Thymus (tissue), 14 donors: ENCODE measurements at places on chromosomes 5 and 9. TPM values are rescaled to one million over a fixed set of nuclear protein-coding genes. Genes with fewer than 3 reads are reported as not detected.

GRCh38 chr9:93960221-93960970 is 5.2 kb upstream of the BARX1 start:
- DNase-seq, result no peak

DNA sequence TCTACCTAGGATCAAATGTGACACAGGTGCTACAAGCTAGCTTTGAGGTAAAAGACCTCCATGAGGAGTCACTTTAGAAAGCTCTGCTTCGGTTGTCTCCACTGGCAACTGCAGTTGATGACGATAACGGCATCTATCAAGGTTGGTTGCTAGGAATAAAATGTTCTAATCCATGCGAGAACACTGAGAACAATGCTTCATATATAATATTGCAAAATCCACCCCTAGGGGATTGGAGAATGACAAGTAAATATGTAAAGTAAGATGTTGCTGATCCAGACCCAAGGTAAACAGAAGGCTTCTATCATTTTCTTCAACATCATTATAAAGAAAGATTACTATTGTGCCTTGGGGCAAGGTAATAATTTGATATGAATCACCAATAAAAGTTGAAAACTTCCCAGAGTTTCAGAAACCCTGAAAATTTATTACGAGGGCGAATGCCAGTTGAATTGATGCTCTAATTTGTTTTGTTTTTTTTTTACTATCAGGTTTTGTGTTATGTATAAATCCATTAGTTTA is 1003.4 kb downstream of the CDH18 start:
- no peak for DNase-seq

DNA sequence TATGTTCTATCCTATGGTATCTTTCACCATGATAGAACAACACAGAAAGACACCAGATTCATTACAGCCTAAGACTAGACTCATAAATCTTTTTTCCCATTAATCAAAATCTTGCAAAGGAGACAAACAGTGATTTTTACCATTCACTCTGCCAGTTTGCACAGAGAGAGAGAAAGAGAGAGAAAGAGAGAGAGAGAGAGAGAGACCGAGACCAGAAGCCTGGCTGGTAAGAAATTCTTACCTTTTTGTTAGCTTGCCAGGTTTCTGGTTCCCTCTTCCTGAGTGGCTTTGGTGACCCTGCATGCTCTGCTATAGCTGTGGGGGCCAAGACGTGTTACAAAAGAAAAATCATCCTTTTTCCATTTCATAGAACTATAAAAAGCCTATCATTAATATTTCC is 18.6 kb downstream of the TMEM161B start:
- DNase-seq, result no peak

DNA sequence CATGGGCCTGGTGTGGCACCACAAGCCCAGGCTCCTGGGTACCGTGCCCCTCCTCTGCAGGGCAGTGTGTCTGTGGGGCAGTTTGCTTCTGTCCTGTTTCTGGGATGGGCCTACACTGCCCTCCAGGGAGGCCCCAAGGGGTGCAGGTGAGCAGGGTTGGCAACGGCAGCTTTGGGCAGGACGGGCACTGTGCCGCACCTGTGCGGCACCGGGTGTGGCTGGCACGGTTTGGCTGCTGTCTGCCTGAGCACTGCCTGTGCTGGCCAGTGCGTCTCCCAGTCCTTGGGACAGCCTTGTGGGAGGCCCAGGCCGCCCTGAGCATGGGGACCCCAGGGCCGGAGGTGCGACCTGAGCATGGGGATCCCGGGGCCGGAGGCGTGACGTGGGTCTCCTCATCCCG is 37.2 kb downstream of the RXRA start:
- DNase-seq, result no peak

GRCh38 chr9:133477992-133478850 is 678 bp downstream of the SLC2A6 start:
- no peak for DNase-seq

DNA sequence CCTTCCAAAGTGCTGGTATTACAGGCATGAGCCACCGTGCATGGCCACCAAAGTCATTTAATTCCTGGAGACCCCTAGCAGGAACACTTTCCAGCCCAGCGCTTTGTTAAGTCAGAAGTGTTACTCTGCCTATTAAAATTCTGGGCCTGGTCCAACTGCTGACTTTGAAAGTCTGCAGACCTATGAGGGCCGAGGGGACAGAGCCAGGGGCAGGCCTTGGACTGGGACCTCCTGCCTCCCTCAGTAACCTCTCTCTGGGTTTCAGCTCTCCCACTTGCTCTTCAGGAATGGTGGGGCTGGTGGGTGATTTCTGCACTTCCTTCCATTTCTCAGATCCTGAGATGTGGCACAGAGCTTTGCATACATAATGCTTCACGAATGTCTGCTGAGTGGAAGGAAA is 9.7 kb downstream of the C5orf52 start:
- DNase-seq, result no peak

DNA sequence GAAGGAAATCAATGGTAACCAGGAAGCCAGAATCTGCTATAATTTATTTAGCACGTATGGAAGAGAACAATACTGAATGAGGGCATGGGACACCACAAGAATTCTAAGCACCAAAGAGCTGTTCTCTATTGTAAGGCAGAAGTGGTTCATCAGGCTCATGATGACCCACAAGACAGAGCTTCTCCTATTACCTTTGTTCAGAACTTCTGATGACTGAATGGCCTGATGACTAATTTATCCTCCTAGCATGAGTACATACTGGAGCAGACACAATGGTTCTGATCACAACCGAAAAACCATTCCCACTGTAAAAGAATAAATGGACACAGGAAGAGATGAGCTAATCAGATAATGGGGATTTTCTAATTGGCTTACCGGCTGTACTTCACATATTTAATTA is 329.8 kb upstream of the PDE4D start:
- no peak for DNase-seq

DNA sequence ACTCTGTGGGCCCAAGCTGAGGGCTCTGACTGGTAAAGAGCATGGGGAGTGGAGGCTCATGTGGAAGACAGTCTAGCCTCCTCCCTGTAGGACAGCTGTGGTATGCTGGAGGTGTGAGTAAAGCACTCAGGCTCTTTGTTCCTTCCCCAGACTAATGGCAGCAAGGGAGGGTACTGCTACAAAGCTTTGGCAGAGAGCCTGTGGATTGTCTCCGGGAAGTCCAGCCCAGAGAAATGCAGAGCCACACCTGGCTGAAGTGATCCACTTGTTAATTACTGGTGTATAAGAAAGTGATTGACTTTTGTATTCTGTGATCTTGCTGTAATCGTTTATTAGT is 161.7 kb downstream of the OXCT1 start:
- no peak for DNase-seq

DNA sequence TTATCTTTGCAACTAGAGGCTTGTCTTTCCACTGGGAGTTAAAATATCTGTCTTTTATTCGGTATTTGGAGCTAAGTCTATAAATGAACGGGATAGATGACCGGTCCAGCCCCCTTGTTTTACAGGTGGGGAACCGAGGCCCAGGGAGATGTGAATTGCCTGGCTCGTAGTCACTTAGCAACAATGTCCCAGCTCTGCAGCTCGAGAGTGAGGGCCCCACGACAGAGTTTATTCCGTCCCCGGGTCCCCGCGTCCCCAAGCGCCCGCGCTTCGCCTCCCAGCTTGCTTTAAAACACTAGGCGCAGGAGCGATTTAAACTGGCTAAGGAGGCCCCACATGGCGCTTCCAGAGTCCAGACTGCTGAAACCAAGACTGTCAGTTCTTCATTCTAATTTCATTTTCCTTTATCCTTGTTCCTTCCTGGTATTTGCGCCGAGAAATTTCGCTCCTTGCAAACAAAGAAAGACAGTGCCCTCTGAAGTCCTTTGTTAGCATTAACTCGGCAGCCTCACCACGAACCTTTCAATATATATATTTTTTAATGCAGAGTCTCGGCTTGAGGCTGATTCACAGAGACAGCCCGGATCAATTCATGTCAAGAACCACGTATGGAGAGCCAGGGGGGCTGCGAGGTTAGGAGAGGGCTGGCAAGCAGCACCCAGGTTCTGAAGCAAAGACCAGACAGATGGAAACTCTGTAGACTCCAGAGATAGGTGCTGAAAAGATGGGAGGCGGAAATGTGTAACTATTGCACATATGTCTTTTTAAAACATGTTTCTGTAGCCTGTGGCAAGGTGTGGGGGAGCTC is 1.4 kb upstream of the ENC1 start:
- peak; percentile 74 for DNase-seq

GRCh38 chr9:119722384-119722783 is 353.1 kb upstream of the BRINP1 start:
- no peak for DNase-seq

GRCh38 chr5:169131616-169132301 is 169.2 kb downstream of the SLIT3 start:
- DNase-seq, result no peak

- no peak for DNase-seq
These were observed 44.8 kb upstream of the SNX2 start for GRCh38 chr5:122730037-122730436.

DNA sequence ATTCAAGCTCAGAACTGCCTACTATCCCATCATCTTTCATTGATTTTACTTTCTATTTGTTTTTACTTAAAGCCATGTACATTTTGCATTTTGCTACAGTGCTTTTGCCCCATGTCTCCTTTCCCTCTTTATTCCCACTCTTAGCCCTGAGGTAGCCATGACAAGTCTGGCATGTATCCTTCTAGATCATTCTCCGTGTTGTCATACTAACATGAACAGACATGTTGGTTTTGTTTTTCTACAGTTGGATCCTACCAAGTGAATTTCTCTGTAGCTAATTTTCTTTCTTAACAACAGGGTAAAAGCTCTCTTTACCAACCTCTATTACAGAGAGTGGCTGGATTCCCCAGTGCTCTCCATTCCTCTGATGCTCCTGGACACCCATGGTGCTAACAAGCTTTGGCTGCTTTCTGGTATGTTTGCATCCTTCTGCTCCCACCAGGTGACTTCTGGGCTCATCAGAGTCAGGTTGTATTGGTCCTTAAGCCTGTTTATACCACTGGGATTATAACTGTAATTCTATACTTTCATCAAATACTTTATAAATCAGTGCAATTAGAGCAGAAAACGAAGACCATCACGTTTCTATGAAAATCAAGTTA is 38.8 kb upstream of the BOD1 start:
- DNase-seq, result no peak

- no peak for DNase-seq
These were observed 687.9 kb upstream of the RGMB start for GRCh38 chr5:98085593-98085992.

DNA sequence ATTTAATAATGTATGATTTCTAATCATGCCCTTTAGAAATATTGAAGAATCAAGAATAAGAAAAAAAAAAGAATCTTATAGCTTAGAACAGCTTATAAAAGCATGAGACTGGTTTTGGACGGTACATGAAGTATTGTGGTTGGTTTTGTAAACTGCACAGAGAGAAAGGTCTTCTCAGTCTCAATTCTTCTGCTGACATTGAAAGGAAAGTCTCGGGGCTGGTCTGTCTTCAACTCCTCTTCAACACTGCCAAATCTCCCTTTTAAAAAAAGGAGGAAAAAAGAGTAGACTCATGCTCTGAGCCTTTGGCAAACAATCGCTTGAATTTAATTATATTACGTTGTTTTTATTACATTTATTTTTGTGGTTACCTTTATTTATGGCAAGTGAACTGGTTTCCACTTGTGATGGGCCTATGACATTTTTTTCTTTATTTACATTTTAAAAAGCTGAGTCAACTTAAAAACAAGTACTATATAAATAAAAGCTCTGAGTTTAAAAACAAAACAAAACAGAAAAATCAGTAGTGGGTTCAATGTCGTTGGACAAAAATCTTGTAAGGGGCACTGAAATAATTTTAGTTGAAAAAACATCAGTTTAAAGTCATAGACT is 32.8 kb upstream of the EBF1 start:
- no peak for DNase-seq

GRCh38 chr9:7243838-7244237 is 486.1 kb downstream of the KDM4C start:
- DNase-seq, result no peak

DNA sequence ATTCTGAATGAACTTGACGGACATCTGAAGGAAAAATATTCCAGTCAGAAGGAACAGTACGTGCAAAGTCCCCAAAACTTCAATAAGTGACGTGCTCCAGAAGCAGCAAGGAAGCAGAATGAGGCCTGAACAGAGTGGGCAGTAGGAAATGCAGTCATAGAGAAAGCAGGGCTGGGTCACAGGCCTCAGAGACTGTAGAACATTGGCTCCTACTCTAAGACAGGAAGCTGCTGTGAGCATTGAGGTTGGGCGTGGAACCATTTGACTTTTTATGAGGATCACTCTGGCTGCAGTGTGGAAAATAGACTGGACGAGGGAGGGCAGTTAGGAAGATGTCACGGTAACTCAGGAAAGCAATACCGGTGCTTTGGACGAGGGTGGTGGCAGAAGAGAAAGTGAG is 64.0 kb downstream of the DOCK8 start:
- DNase-seq, result no peak

GRCh38 chr5:10668697-10669096 is 92.3 kb downstream of the DAP start:
- DNase-seq, result no peak

DNA sequence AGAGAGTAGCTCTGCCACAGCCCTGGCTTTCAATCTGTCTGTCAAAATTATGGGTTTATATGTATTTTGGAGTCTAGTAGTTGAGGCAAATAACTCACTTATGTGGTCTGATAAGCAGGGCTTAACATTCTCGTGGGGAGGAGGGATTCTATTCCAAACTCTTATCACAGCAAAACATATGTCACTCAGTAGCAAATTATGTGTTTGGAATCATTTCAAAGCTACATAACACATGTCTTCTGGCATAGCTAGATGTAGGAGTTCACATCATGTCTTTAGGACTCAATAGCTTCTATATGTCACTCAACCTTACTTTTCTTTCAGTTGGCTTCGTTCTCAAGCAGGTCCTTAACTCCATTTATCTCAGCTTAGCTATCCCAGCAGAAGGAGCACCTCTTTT is 144.5 kb upstream of the SEMA6A start:
- DNase-seq, result no peak

DNA sequence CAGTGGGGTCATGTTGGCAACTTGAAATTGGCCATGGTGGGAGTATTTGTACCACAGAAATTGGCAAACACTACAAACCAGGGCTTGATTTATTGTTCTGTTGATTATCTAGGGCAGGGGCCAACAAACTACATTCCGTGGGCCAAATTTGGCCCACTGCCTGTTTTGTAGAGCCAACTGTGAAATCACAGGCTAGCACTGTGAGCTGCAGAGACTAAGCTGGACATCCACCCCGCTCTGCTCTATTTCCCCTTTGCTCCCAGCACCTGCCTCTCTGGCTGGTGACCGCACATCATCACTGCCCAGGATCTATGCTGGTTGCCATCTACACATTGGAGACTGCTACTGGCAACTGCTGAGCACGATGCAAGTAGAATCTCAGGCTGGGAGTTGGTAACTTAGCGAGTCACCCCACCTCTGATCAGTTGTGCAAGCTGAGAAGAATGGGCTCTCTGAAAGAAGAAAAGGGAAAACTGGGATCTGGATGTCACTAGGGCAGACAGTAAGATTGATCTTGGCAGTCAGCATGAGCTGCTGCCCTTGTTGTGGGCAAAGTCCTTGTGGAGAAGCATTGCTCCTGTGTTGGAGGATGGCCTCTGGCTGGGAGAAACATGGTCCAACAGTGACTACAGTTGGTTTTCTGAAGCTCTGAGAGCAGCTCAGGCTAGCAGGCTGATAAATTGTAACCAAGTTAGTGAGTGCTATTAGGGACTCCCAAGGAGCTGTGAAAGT is 144.7 kb upstream of the RAD23B start:
- DNase-seq, result no peak

- no peak for DNase-seq
These were observed 532.7 kb upstream of the DMAC1 start for GRCh38 chr9:8332331-8332650.

Gene ARSI
- total RNA-seq, result 0.76 TPM

Gene C9orf50
- 0.05 TPM for total RNA-seq

Gene AGXT2
- total RNA-seq, result not detected

Gene SETX
- total RNA-seq, result 50.7 TPM

Gene CNTNAP3
- total RNA-seq, result 2.8 TPM

Gene DRD1
- total RNA-seq, result 0.80 TPM

Gene PAPPA
- total RNA-seq, result 0.28 TPM

Gene OCLN
- total RNA-seq, result 3.4 TPM

Gene AMBP
- 0.38 TPM for total RNA-seq
